ENCODE measurements at places on chromosomes 3 and 15.

DNA sequence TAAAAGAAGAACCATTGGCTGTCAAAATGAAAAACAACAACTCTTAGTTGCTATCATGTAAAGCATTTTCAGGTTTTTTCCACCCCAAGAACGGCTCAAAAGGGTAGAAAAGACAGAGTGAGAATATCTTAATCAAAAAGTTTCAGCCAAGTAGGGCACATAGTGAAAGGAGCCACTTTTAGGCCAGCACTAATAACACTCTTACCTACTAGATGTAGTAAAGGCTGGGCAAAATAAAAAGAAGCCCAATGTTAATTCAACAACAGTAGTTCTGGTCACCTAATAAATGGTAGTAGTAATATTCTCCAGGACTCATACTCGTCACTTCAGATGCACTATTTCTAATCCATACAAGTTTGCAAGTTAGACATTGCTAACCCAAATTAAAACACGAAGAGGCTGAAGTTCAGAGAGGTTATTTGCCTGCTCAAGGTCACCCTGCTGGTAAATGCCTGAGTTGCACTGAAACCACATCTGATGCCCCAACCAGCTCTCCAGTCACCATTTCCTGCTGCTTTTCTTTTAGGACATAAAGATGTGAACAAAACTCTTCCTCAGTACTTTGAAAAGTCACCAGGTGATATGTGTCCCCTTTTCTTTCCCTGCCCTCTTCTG, 7.5 kb downstream of the GOLIM4 start:
- DNase-seq: no peak

DNA sequence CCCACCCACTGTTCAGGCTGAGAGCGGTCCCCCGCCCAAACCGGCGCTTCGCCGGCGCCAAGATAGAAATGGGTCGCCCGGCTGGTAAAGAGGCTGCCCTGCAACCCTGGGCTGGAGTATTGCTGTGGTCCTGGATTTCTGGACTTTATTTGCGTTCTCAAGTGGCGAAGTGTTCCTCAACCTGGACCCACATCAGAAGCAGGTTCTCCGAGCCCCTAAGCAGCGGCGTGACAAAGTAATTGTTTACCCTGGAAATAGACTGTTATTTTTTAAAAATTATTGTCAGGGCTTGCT, 481 bp upstream of the DYNC1LI1 start:
- DNase-seq: no peak

DNA sequence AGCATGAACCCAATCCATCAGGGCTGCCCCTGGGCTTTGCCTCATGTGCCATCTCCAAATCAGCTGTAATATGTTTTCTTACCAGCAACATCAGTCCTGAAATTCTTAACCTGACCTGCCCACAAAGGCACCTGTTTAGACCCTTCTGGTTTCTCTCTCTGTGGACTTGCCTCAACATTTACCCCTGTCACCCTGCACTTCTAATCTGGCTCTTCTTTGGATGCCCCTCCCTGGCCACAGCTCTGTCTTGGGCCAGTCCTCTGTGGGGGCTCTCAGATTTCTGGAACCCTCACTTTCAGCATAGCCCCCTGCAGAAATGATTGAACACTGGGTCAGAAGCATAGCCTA, 168.7 kb upstream of the STAC start:
- DNase-seq: no peak

GRCh38 chr3:178405531-178405930, 130.7 kb upstream of the KCNMB2 start:
- DNase-seq: no peak

- no peak for DNase-seq
These were observed 63.2 kb upstream of the IQSEC1 start for GRCh38 chr3:13136426-13136825.

DNA sequence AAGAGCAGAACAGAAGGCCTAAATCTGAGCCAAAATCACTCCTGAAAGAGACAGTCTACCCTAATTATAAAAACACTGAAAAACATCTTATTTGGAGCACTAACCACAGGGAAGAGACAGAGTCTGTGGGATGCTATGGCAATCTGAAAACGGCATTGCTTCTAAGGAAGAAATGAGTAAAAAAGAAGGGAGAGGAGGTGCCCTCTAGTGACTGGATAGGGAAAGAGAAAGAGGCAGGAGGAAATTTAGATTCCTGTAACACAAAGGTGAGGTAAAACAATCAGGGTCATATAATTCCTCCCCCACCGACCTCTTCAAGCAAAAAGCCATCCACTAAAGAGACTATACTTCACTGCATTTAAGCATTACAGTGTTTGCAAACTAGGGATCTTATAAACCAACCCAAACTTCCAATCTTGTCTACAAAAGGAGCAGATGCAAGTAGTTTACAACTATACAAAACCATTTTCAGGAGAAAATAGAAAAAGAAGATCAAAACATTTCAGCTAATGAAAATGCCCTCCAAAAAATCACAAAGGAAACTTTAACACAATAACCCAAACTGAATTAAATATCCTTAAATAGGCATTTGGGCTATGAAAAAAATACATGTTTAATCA, 32.6 kb downstream of the HACD2 start:
- no peak for DNase-seq

- DNase-seq: no peak
These were observed 37.2 kb upstream of the DENND4A start for GRCh38 chr15:65829130-65829764.

GRCh38 chr3:194095464-194095863, 40.5 kb upstream of the HES1 start:
- DNase-seq: no peak

GRCh38 chr3:69999140-70000027, at the start of gene SAMMSON:
TSS of gene SAMMSON (plus strand) at chr3:69999733.
- peak; percentile 70 for DNase-seq

DNA sequence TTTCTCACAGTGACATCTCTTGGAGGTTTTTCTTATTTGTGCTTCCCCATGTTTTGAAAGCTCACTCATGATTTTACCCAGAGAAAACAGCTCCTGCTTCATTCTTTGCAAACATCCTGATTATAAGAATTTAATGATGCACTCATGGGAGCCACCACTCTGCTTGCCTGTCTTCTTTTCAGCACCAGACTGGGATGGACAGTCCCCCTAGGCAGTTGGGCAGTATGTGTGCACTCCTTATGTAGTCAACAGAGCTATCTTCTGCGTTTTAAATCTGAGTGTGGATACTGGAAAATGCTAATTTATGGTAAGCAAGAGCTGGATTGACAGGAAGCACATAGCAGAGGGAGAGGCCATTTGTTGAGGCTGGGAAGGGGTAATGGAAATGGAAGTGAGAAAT, 276.1 kb downstream of the AGBL1 start:
- DNase-seq: no peak

- DNase-seq: no peak
These were observed 51.2 kb downstream of the ASB7 start for GRCh38 chr15:100653608-100654007.

DNA sequence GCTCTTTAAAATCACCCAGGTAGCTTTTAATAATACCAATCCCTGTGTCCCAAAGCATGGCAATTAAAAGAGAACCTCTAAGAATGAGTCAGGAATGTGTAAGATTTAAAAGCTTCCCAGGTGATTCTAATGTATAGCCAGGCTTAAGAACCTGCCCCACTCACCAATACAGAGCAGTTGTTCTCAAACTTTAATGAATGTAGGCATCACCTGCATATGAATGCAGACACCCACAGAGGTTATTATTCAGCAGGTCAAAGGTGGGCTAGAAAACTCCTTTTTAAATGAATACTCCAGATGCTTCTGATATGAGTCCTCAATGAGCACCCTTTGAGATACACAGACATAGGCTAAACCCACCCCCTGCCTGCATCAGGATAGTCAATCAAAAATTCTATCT, 298.1 kb upstream of the KCNMB2 start:
- no peak for DNase-seq

- DNase-seq: peak; percentile 32
These were observed 82.7 kb upstream of the SLC6A6 start for GRCh38 chr3:14319654-14320182.

- DNase-seq: no peak
These were observed 425.8 kb upstream of the MDFIC2 start for GRCh38 chr3:70738291-70738681.

DNA sequence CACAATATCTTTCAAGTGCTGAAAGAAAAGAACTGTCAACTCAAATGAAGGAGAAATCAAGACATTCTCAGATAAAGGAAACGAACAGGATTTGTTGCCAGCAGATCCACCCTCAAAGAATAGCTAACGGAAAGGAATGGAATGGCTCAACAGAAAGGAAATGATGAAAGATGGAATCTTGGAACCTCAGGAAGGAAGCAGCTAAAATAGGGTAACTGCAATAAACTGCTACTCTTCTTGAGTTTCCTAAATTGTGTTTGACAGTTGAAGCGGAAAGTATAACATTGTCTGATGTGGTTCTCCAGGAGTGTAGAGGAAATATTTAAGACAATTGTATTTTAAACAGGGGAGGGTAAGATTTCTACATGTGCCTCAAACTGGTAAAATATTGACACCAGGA, 22.0 kb downstream of the PRR23E start:
- no peak for DNase-seq

- DNase-seq: no peak
These were observed 6.0 kb downstream of the FAM43A start for GRCh38 chr3:194691481-194692283.

GRCh38 chr3:174068035-174068434, 670.5 kb downstream of the NLGN1 start:
- no peak for DNase-seq

GRCh38 chr3:22713936-22714335, 489.2 kb upstream of the UBE2E2 start:
- no peak for DNase-seq

DNA sequence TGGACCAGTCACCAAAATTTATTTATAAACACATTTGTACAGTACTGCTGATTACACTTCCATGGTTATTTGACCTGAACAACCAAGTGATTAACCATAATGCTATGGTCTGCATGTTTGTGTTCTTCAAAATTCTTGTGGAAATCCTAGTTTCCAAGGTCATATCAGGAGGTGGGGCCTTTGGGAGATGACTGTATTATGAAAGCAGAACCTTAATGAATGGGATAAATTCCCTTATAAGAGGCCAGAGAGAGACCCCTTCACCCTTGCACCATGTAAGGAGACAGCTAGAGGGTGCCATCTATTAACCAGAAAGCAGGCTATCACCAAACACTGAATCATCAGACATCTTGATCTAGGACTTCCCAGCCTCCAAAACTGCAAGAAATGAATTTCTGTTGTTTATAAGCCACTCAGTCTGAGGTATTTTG, 1.9 kb downstream of the SCAPER start:
- DNase-seq: peak; percentile 23

DNA sequence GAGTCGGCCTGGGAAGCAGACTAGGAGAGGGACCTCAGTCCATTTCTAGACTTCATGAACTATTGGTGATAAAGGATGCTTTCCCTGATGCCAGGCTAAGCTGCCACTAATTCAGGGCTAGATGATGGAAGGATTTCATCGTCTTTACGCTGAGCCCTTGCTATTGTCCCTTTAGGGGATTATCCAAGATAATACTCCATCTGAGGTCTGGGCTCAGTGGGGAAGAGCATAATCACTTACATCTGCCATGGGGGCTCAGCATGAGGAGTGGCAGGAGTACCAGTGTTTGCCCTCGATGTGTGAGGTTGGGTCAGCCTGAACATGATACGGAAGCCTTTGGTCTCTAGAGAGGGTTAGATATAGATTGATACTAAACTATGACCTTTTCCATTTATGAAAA, 47.3 kb downstream of the PTPRG start:
- no peak for DNase-seq

DNA sequence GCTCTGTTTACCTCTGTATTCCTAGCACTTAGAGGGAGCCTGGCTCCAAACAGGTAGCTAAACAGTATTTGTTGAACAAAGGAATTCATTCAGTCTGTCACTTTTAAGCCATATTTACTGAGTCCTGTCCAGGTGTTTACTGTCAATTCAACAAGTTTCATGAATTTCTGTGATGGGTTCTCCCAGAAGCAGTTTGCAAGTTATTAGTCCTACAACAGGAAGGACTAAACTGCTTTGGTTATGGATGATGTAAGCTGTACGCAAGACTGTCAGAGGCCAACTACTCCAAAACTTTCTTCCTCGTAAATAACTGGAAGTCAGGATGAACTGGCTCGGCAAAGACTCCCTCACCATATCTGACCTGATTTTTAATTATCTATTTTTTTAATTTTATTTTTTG, 25.1 kb downstream of the STIMATE start:
- no peak for DNase-seq

GRCh38 chr3:17047894-17048293, 163.1 kb downstream of the PLCL2 start:
- DNase-seq: no peak

GRCh38 chr3:104952146-104952972, 414.4 kb upstream of the ALCAM start:
- DNase-seq: no peak

- DNase-seq: no peak
These were observed 788.5 kb downstream of the MCTP2 start for GRCh38 chr15:95019907-95020306.

- DNase-seq: no peak
These were observed 1.7 kb upstream of the STAB1 start for GRCh38 chr3:52493232-52494017.

- DNase-seq: no peak
These were observed 80.0 kb downstream of the SHOX2 start for GRCh38 chr3:158026236-158026635.

DNA sequence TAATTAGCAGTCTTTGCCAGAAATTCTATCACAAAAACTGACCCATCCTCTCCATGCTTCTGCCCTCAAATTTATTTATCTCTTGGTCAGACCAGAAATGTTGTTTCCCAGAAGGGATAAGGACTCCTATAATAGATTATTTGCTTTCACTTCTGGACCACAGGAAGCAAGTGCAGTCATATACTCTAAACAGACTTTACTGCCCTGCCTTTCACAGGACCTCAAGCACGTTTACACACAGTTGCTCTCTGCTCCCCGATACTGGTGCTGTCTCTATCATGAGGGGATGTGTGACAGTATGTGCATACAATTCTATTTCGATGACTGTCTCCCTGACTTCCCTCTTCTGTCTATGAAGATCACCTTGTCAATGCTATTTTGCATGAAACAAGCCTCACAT, 205.5 kb upstream of the TGFBR2 start:
- no peak for DNase-seq

DNA sequence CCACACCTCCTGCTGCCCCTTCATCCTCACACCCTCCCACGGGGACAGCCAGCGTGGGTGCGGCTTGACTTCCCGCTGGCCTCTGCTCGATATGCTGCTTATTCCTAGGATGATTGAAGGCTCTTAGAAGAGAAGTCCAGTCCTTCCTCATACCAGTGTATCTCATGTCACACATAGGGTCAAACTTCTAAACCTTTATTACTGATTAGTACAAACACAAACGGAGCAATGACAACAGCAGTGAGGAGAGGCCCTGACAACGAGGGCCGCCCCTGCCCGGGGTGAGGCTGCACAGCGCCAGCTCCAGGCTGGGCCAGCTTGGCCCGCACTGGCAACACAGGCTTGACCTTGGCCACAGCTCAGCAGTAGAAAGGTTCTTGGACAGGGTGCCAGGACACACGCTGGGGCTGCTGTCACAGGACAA, 3.7 kb downstream of the CIB1 start:
- no peak for DNase-seq

- DNase-seq: no peak
These were observed 271.4 kb downstream of the POLQ start for GRCh38 chr3:121274411-121274810.
